IMR-90 (cell line): ENCODE measurements at places on chromosomes 6 and 20. TPM values are rescaled to one million over a fixed set of nuclear protein-coding genes. Genes with fewer than 3 reads are reported as not detected.

SS18L1 gene
- 8.1 and 10.6 TPM in 2 replicates for total RNA-seq

DNA sequence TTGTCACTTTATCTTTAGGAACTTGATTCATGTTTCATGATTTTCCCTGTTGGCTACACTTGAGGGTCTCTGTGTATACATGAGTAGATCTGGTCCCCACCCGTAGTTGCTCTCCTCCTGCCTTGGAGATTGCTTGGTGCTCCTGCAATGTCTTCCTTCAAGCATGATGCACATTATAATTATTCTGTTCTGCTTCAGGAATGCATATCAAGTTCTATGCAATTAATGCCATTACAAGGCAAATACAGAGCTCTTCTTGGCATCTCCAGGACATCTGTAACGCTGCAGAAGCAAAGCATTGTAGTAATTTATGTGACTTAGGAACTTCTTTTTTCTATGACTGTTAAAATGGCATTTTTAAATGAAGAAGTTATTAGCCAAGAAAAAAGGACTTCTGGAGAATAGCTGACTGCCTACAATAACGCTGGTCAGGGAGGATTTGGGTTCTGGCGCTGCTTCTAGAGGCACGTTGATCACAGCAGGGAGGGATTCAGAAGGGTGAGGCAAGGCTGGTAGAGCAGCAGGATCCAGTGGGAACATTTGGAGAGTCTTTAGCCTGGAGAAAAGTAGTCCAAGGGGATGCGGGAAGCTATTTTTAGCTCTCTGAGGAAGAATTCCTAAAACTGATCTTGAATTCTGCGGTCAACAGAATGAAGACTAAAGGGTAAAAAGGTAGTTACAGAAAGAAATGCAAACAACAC, 203.6 kb downstream of the PLCB1 start:
- no peak for DNase-seq

- no peak for DNase-seq
These were observed 5.1 kb upstream of the C20orf141 start for GRCh38 chr20:2809690-2810089.

FLOT1 gene
- 96.2 and 104 TPM in 2 replicates for total RNA-seq

DNA sequence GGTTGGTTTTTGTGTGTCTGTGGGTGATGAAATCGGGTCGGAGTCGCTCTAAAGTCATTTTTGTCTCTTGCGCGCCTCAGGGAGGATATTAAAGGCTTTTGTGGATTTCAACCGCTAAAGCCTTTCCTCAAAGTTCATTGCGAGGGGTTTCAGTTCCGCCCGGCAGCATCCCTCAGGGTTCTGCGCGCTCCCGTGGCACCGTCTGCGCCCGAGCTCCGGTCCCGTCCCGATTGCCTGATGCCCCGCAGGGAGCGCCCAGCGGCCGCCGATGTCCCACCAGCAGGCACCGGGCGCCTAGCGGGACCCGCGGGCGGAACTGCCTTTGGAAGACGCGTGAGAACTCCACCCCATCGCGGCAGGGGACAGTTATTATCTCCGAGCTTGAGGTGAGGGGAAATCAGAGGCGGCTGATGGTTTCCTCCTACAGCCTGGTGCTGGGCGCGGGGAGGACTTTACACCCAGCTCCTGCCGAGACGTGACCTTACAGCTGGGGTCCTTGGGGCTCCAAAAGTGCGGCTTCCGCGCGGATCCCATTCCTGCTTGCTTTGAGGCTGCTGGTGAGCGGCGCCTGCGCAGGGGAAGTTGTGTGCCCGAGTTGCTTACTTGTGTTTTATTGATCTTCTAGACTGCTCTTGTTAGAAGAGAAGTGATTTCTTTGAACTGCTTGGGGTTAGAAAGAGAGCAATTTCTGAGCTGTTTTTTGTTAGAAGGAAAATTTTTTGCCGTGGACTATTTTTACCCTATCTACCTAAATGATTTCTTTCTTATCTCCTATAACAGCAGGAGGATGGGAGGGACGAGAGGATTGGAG, 27.1 kb downstream of the ULBP1 start:
- no peak for DNase-seq

ERVFRD-1 gene
- total RNA-seq = not detected in 2 replicates

- DNase-seq = no peak
These were observed 94.0 kb downstream of the ZMYND8 start for GRCh38 chr20:47262365-47263013.
